ENCODE measurements at places on chromosomes 1 and 21.
A peak's percentile ranks its signal among the peaks of the same experiment; 100 is the strongest.

DNA sequence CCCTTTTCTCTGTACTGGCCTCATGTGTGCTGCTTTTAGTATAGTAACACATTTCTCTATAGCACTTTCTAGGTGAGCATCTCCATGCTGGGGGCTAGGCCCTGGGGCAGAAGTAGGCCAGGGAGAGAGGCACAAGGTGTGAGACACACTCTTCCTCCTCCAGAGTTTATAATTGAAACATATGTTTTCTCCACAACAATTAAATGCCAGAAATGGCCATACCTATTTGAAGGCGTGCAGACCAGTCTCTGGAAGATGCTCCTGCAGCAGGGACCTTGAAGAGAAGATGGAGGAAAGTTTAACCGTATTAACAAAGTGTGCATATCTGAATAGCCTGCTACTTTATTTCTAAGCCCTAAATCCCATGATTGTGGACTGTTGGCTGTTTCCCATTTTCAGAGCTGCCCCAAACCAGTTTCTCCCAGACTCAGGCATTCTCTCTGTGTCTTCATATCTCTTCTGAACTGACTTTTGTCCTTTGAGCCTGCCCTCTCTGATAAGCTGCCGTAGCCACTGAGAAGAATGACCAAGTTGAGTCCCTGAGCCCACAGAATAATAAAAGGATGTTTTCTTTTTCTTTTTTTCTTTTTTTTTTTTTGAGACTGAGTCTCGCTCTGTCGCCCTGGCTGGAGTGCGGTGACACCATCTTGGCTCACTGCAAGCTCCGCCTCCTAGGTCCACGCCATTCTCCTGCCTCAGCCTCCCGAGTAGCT lies 81.3 kb downstream of the LRRC8D start:
- no peak for DNase-seq

GRCh38 chr1:229749992-229750391 lies 123.9 kb downstream of the URB2 start:
- no peak for DNase-seq

GRCh38 chr1:170196490-170197236 lies 50.9 kb downstream of the NTMT2 start:
- no peak for DNase-seq

DNA sequence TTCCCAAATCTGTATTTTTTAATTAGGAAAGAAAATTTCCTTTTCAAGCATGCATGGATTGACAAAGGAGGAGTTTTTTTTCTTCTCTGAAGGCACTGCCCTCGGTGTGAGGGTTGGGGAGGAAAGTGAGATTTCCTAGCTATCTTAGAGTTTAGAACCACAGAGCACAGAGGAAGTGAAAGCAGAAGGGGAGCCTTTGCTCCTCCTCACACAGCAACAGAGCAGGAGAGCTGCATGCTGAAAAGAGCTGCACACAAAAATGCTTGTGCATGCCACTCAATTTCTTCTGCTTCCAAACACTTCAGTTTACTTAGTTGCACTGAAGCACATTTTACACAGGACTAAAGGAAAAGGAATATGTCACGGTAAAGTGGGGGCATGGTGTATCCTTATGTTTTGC lies 308.1 kb downstream of the GPATCH2 start:
- DNase-seq, result no peak

DNA sequence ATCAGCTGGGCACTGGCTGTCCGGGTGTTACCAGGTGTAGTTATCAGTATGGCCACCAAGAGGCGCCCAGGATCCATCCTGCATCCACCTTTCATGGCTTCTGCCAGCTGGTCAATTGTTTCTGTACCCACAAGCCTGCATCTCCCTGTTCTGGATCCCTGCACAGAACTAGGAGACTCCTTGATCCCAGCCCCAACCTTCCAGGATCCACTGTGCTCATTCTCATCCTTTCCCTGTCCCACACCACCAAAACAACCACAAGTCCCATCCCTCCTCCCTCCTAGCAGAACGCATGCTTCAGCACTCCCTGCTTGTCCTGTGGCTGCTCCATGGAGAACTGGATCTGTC lies 27.2 kb upstream of the FOXE3 start:
- DNase-seq, result peak; percentile 79

DNA sequence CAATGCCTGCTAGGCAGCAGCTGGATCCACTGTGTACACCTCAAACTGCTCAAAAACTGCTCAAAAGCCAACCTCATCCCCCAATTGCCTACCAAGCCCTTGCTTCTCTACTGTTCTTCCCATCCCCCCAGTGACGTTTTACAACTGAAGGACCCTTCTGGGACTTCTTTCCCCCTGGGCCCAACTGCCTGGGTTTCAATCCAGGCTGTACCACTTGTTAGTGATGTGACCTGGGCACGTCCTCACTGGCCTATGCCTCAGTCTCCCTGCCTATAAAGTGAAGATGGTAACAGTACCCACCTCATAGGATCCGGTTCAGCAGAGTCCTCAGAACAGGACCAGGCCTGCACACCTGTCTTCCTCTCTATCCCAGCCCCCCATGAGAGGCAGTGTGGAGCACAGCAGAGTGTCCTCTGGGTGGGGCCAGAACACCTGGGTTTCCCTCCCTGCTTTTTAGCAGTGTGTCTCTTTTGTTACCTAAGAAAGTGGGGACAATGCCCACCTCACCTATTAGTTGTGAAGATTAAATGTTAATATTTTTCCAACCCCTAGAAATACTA lies 1.9 kb upstream of the TEKT2 start:
- no peak for DNase-seq

DNA sequence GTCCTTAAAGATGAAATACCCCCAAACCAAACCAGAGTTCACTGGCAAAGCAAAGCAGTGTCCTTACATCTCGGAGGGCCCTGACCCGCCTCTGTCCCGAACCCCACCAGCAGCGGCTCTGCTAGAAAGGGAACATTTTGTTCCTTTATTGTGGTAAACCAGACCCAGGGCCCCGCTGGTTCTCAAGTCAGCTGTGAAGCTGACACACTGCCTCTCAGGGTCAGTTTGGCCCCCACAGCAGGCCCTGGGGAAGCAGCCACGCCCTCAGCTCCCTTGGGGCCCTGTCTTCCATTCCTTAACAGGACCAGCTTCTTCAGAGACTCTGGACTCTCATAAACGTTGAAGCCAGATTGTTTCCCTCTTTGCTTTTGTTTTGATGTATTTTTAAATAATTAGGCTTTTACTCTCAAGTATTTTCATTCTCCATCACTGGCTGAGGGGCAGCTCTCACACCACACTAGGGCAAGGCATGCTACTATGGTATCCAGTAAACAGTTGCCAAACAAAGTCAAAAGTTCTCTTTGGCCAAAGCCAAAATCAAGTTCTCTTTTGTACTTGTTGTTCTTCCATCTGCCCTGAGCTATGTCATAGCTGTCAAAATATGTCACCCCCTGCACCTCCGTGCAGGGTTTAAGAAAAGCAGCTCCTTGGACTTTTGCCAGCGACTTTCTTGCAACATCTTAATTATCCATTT lies 61.1 kb upstream of the ANGPTL1 start:
- DNase-seq, result no peak

- no peak for DNase-seq
Observed at GRCh38 chr1:156712626-156713025, 7.2 kb upstream of the CRABP2 start.

- no peak for DNase-seq
Observed at GRCh38 chr1:64172458-64172983, 30.9 kb upstream of the UBE2U start.

DNA sequence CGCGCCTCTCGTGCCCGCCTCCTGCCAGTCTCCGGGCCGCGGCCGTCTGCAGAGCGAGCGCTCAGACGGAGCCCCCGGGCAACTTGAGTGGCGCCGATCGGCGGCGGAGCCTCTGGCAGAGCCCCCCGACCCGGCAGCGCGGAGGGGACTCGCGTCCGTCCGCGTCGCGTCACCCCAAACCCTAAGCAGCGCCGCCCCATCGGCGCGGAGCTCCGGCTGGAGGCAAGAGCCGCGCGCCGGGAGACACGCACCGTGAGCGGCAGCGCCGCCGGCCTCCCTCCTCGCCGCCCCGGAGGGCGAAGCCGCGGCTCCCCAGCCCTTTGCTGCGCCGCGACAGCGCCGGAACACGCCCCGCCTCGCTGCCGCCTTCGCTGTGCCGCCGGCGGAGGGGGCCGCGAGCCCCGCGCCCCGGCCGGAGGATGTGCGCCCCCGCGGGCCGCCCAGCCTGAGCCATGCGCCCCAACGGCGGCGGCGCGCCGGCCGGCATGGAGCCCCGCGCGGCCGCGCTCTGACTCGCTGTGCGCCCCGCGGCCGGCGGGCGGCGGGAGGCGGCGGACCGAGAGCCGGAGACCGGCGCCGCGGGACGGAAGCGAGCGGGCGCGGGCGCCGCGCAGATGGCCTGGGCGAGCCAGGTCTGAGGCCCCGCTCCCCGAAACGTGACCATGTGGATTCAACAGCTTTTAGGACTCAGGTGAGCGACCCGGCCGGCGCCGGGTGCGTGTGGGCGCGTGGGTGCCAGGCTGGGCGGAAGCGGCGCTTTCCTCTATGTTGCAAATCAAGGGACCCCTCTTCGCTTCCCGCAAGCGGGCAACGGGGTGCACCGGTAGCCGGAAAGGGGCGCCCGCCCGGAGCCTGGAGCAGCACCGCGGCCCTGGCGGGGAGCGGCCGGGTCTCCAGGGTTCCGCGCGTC lies 610 bp downstream of the AJAP1 start:
- DNase-seq, result no peak

- no peak for DNase-seq
Observed at GRCh38 chr1:245301162-245301580, 146.4 kb downstream of the KIF26B start.

- DNase-seq, result no peak
Observed at GRCh38 chr1:207051191-207051943, at the start of gene YOD1. Gene YOD1, minus strand, starts transcription at chr1:207051208. Its CDS starts 178 bp downstream, at chr1:207051030.

DNA sequence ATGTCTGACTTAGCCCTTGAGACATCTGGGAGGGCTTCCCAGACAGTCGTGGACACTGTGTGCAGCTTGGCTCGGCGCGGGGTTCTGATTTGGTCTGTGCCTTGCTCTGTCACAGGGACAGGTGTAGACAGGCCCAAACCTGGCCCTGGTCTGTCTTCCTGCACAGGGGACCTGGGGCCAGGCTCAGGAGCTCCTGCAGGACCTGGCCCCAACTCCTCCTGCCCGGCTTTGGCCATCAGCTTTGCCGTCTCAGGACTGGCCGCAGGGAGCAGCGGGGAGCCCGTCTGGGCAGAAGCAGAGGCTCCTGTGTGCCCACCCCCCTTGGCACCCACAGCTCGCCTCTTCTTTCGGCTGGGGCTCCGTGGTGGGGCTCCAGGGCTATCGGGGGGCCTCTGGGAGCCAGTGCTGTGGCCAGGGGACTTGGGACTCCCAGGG lies 1.7 kb downstream of the PERM1 start:
- DNase-seq, result no peak

DNA sequence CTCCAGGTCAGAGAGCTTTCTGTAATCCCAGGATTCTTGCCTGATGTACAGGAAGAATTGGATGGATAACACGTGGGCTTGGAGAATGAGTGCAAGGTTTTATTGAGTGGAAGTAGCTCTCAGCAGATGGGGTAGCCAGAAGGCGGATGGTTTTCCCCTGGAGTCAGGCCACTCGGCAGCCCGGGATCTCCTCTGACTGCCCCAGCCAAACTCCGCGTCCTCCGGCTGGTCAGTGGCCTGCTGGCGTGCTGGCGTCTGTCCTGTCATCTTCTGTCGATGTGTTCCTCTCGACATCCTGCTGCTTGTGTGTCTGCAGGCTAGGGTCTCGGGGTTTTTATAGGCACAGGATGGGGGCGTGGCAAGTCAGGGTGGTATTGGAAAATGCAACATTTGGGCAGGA lies 27.4 kb upstream of the GJA9 start:
- DNase-seq, result no peak

DNA sequence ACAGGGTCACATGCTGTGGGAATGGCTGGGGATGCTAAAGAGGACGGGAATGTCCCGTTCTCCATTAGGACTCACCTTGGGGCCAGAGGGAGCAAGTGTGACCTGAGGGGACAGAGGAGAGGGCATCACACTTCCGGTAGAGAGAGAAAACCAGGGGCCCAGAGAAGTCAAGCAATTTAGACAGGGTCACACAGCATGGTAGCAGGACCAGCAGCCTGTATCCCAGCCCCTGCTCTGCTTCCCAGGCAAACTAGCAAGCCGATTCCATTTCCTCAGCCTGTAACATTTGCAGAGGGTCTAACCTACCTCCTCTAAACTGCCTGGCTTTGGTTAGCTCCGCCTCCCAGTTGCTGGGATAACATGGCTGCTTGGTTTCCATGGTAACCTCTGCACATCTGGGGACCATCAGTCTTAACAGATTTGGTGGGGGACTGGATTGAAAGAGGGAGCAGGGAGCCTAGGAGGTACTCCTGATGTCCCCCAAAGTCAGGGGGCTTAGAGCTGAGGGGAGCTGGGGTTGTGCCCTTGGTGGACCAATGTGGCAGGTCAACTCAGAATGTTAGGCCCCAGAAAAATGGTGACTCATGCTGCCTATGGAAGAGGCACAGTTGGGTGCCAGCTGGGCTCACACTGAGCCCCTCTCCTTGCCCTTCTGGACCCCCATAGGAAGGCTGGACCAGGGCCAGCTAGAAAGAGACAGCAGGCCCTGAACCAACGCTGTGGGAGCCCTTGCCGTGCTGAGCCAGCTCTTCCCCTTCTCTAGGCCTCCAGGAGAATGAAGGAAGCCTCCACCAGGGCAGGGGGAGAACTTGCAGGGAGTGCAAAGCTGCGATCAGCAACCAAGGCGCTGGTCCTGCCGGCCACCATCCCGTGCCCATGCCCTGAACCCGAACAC lies 9.5 kb downstream of the COL16A1 start:
- DNase-seq, result no peak

DNA sequence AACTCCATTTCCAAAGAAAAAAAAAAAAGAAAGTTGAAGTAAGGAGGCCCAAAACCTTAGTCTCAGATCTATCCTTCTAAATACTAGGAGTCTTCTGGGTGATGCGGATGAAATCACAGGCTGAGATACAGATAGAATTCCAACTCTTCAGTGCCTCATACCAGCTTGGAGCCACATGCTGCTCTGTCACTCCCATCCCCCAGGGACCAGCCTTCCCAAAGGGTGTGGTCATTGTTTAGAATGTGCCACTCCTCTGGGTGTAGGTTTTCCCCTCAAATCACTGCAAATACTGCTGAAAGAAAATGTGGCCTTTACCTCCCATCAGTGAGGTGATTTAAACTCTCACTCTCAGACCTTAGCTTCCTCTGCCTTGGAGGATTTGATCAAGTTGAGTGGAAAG lies 112.9 kb downstream of the CDC7 start:
- DNase-seq, result no peak

DNA sequence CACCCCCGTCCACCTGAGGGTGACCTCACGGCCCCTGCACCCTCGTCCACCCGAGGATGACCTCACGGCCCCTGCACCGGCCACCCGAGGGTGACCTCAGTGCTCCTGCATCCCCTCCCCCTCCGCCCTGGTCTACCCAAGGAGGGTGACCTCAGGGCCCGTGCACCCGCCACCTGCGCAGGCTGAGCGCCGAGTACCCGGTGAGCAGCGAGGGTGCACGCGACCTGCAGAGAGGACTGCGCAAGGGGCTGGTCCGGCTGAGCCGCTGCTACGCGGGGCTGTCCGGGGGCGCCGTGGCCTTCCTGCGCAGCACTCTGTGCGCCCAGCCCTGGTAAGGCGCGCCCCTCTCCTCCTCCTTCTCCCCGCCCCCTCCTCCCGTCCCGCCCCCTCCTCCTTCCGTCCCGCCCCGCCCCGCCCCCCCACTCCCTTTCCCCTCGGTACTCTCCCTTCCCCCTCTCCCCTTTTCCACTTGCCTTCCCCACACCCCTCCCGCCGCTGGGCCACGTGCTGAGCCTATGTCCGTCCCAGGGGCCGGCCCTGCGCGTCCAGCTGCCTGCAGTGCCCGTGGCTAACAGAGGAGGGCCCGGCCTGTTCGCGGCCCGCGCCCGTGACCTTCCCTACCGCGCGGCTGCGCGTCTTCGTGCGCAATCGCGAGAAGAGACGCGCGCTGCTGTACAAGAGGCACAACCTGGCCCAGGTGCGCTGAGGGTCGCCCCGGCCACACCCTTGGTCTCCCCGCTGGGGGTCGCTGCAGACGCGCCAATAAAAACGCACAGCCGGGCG lies 28.4 kb downstream of the TRIM11 start:
- DNase-seq, result peak; percentile 94

GRCh38 chr1:234971586-234972297 lies 156.9 kb downstream of the TOMM20 start:
- DNase-seq, result no peak
